ENCODE measurements at places on chromosomes 7 and 10. TPM values are rescaled to one million over a fixed set of nuclear protein-coding genes. Genes with fewer than 3 reads are reported as not detected.
A peak's percentile ranks its signal among the peaks of the same experiment; 100 is the strongest.

HOXA2 gene
- 4.7 TPM for total RNA-seq

TFEC gene
- total RNA-seq: 12.4 TPM

VSIR gene
- 123 TPM for total RNA-seq

ZSCAN25 gene
- 16.2 TPM for total RNA-seq

FRMD4A gene
- total RNA-seq: 55.9 TPM

SNX10 gene
- total RNA-seq: 5.6 TPM

AMZ1 gene
- total RNA-seq: 2.0 TPM

GALNT17 gene
- total RNA-seq: 5.8 TPM

IFIT3 gene
- 19.0 TPM for total RNA-seq

OR6V1 gene
- total RNA-seq: not detected

- DNase-seq: no peak
- no peak overlapping the region for H3K27ac ChIP-seq
- no peak overlapping the region for H3K4me3 ChIP-seq
- no peaks in the 10 kb centered on the region for H3K4me1 ChIP-seq
- H3K36me3 ChIP-seq: no peaks in the 10 kb centered on the region
- H3K27me3 ChIP-seq: no peaks in the 10 kb centered on the region
These were observed 2.2 kb upstream of the MET start for GRCh38 chr7:116669769-116670168.

- H3K36me3 ChIP-seq: no peaks in the 10 kb centered on the region
- H3K4me1 ChIP-seq: no peaks in the 10 kb centered on the region
- no peak overlapping the region for H3K4me3 ChIP-seq
- no peak overlapping the region for H3K27ac ChIP-seq
- no peak for DNase-seq
- H3K27me3 ChIP-seq: no peaks in the 10 kb centered on the region
These were observed 63.9 kb upstream of the FAM20C start for GRCh38 chr7:128171-129080.

DNA sequence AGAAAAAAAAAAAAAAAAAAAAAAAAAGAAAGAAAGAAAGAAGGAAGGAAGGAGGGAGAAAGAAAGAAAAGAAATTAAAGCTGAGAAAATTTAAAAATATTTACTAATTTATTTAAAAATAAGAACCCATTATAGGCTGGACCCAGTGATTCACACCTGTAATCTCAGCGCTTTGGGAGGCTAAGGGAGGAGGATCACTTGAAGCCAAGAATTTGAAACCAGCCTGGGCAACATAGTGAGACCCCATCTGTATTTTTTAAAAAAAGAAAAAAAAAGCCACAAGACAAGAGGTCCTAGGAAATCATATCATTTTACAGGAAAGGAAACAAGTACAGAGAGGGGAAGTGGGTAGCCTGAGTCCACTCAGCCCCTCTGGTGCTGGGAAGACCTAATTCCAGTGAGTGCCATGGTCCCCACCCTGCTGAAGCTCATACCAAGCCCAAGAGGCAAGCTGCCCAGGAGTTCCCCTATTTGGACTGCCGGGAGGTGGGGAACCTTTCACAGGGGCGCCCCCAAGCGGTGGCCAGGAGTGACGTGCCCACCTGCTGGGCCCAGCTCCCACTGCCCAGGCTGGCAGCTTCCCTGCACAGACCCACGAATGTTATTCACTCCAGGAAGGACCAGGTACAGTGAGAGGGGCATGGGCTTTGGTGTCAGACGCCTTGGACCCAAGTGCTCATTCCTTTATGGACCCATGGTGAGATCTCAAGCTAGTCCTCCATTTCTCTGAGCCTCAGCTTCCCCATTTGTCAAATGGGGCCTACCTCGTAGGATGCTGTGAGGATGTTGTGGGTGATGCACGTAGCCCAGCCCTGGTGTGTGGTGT is 133.6 kb downstream of the ZMIZ1 start:
- H3K4me3 ChIP-seq: no peak overlapping the region
- H3K36me3 ChIP-seq: peaks cover 3% of the 10 kb centered on the region
- no peaks in the 10 kb centered on the region for H3K4me1 ChIP-seq
- H3K27me3 ChIP-seq: no peaks in the 10 kb centered on the region
- no peak overlapping the region for H3K27ac ChIP-seq

- H3K36me3 ChIP-seq: no peaks in the 10 kb centered on the region
- H3K27ac ChIP-seq: peak overlapping the region; percentile 71
- no peak overlapping the region for H3K4me3 ChIP-seq
- H3K4me1 ChIP-seq: peaks cover 5% of the 10 kb centered on the region
- DNase-seq: no peak
- H3K27me3 ChIP-seq: no peaks in the 10 kb centered on the region
These were observed 53.2 kb downstream of the PANK1 start for GRCh38 chr10:89591796-89592271.

DNA sequence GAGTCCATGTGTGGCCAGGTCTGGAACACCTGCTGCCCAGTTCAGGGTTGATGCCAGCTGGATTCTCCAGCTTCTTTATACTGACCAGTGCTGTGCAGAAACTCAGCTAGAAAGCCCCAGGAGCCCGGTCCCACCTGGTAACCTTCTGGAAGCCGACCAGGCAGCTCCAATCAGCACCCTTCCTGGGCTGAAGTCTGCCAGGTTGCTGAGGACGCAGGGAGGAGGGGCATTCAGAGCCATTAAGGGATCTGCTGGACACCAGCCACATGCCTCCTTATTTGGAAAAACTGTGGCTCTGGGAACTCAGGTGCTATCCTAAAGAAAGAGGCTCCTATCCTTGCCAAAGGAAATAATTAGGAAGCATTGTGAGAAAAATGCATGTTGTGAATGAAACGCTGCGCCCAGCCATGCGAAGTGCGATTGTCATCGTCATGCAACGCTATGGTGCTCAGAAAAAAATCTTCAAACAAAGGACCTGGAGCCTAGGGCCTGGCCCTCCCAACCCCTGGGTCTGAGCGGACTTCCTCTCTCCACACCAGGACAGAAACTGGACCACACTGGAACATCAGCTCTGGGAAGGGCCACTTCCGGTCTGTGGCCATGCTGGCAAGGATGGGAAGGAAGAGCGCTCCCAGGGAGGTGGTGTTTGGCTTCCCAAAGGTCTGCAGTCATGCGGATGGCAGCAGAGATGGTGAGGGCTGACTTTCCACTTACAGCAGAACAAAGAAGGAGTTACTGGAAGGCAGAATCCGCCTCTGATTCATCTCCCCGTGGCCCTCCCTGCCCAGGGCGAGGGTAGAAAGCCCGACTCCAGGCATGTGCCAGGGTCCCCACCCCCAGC is 90.1 kb downstream of the FAM53B start:
- no peak overlapping the region for H3K27ac ChIP-seq
- no peaks in the 10 kb centered on the region for H3K4me1 ChIP-seq
- H3K36me3 ChIP-seq: no peaks in the 10 kb centered on the region
- no peaks in the 10 kb centered on the region for H3K27me3 ChIP-seq

DNA sequence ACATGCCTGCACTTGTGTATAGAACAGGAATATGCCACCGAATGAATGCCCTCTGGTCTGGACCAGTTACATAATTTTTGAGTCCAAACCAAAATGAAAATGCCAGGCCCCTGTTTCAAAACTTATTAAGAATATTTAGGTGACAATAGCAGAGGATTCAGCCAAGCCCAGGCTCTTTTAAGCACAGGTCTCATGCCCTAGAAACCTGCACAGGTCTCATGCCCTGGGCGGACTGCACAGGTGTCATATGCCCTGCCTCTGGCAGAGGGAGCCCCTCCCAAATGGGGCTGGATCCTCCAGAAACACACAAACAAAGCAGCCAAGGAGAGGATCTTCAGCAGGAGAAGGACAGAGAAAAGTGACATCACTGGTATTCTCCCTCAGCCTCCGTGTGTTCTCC is 605.4 kb upstream of the NRP1 start:
- H3K27me3 ChIP-seq: no peaks in the 10 kb centered on the region
- no peak overlapping the region for H3K27ac ChIP-seq
- H3K36me3 ChIP-seq: no peaks in the 10 kb centered on the region
- no peak for DNase-seq

DNA sequence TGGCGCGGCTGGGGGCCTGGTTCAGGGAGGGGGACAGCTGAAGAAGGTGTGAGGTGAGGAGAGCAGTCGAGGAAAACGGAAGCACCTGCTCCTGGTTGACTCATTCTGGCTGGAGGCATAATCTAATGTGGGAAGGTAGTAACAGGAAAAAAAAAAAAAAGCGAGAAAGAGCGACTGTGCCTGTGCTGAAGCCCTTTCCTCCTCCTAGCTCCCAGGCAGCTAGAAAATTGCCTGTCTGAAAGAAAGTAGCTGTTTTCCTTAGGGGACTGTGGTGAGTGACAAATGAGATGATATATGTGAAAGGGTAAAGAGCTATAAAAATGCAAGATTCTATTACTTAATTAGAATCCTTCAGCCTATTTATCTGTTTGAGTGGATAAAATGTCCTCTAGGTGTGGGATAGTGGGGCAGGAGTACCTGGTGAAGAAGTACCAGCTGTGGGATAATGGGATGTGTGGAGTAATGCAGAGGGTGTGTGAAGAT is 4.9 kb upstream of the MEST start:
- no peak overlapping the region for H3K27ac ChIP-seq
- DNase-seq: no peak
- H3K4me1 ChIP-seq: peaks cover 2% of the 10 kb centered on the region

GRCh38 chr10:43822631-43823580 is 174.2 kb upstream of the ZNF32 start:
- H3K4me1 ChIP-seq: no peaks in the 10 kb centered on the region
- no peak overlapping the region for H3K4me3 ChIP-seq
- no peaks in the 10 kb centered on the region for H3K36me3 ChIP-seq
- H3K27me3 ChIP-seq: no peaks in the 10 kb centered on the region
- H3K27ac ChIP-seq: peak overlapping the region; percentile 76
- DNase-seq: no peak

DNA sequence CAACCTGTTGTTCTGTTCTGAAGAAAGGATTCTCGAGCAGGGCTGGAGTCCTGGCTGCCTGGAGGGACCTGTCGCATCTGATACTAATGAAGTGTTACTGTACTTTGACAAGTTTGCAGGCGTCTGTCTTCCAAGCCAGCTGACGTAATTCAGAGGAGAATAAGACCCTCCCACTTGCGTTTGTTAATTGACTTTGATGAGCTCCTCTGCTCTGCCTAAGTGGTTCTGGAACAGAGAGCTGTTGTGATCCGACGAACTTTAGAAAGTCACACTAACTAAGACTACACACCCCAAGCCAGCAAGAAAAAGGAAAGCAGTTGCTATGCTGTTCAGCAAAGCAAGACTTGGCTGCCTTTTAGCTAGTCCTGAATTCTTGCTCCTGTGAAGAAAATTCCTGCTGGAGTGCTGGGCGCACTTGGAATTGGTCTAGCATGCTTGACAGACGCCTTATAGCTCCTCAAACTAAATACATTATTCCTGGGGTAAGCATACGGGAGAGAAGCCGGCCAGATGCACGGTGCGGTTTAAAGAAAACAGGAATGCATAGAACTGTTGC is 200.3 kb downstream of the CACNB2 start:
- H3K36me3 ChIP-seq: no peaks in the 10 kb centered on the region
- peak overlapping the region; percentile 93 for H3K4me3 ChIP-seq
- no peaks in the 10 kb centered on the region for H3K4me1 ChIP-seq
- no peaks in the 10 kb centered on the region for H3K27me3 ChIP-seq
- H3K27ac ChIP-seq: peak overlapping the region; percentile 39
- no peak for DNase-seq

DNA sequence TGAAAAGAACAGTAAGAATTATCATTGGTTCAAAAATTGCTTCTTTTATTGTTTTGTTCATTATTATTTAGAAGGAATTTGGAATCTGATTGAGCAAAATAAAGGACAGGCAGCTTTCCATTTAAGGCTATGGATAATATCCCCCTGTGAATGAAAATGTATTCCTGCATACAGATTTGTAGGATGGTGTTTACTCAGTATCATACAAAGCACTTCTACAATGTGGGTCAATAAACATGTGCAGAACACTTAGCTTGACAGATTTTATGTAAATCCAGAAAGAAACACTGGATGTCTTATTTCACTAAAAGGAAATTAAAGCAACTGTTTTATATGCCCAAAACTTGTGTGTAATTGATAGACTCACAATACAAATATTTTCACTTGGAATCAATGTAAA is 189.7 kb downstream of the THSD7A start:
- no peaks in the 10 kb centered on the region for H3K36me3 ChIP-seq
- no peak for DNase-seq
- no peaks in the 10 kb centered on the region for H3K27me3 ChIP-seq
- no peaks in the 10 kb centered on the region for H3K4me1 ChIP-seq
- H3K4me3 ChIP-seq: no peak overlapping the region
- H3K27ac ChIP-seq: no peak overlapping the region

DNA sequence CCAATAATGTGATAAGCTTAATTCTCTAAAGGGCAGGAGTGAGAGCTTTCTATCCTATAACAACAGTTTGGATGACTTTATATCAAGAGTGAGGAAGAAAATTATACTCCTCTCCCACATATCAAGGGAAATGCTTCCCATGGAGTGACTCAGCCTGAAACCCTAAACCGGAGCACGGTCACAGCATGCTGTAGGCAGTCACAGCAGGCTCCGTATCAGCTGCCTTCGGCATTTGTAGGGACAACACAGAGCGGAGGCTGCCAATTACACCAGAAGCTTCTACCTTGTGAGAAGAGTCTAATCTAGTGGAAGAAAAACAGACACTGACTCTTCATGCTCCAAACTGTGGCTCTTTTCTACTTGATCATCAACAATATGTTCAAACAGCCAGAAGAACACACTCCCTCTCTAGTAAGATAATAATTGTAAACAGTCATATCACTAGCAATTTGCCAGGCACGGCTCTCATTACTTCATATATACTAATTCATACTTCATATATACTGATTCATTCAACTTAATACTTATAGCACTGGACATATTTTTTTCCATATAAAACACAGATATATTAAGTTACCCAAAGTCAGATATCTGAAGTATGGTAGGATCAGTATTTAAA is 65.9 kb downstream of the DGKB start:
- no peak overlapping the region for H3K27ac ChIP-seq
- no peaks in the 10 kb centered on the region for H3K36me3 ChIP-seq
- H3K4me3 ChIP-seq: no peak overlapping the region
- no peaks in the 10 kb centered on the region for H3K4me1 ChIP-seq
- DNase-seq: no peak

GRCh38 chr10:89306434-89307268 is 4.8 kb downstream of the IFIT2 start:
- no peak overlapping the region for H3K27ac ChIP-seq
- no peak for DNase-seq
- no peaks in the 10 kb centered on the region for H3K27me3 ChIP-seq
- no peak overlapping the region for H3K4me3 ChIP-seq
- H3K36me3 ChIP-seq: no peaks in the 10 kb centered on the region
- peaks cover 3% of the 10 kb centered on the region for H3K4me1 ChIP-seq

DNA sequence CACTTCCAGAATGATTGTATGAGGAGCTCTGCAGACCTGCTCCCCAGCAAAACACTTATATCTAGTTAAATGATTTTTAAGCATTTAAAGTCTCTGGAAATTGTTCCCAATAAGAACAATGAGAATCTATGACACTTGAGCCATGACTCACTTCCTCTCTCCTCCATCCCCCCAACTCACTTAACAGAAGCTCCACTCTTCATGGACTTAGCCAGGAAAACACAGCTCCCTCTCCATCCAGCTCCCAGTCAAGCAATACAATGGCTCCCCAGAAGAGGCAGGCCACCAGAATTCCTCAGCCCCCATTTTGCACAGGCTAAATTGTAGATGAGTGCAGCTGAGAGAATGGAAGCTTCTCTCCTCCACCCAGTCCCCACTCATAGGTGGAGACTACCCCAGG is 27.0 kb downstream of the AOC1 start:
- no peak overlapping the region for H3K4me3 ChIP-seq
- H3K27ac ChIP-seq: no peak overlapping the region
- no peaks in the 10 kb centered on the region for H3K27me3 ChIP-seq
- DNase-seq: no peak

- H3K27ac ChIP-seq: no peak overlapping the region
- no peaks in the 10 kb centered on the region for H3K36me3 ChIP-seq
- H3K4me1 ChIP-seq: no peaks in the 10 kb centered on the region
These were observed 128.8 kb upstream of the LYZL2 start for GRCh38 chr10:30758338-30758737.

- DNase-seq: peak; percentile 84
- H3K27ac ChIP-seq: peak overlapping the region; percentile 99
- peaks cover 2% of the 10 kb centered on the region for H3K4me1 ChIP-seq
- no peak overlapping the region for H3K4me3 ChIP-seq
These were observed 46.3 kb downstream of the PDK4 start for GRCh38 chr7:95549818-95550529.

All from aorta (tissue), 5 donors.